Fibroblast of skin of left biceps (primary cell): ENCODE measurements at places on chromosomes 13 and 19.

GRCh38 chr13:50130123-50130946, 115.1 kb downstream of the KCNRG start:
- DNase-seq = no peak

GRCh38 chr13:97359181-97360057, 74.5 kb upstream of the RAP2A start:
- DNase-seq = peak; percentile 37

DNA sequence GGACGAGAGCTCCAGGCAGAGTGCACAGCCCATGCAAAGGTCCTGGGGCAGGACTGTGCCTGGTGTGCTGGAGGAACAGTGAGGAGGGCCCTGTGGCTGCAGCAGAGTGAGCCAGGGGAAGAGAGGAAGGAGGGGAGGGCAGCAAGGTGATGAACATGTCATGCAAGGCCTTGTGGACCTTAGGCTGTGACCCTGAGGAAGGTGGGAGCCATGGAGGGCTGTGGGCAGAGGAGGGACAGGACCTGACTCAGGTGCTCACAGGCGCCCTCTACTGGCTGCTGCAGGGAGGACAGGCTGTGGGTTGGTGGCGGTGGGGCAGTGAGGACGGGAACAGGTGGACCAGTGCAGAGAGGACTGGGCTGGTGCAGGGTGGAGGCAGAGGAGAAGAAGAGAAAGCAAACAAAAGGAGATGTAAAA, 170.3 kb downstream of the PTPRS start:
- no peak for DNase-seq

GRCh38 chr19:39827216-39827615, 6.7 kb downstream of the DYRK1B start:
- DNase-seq = no peak

DNA sequence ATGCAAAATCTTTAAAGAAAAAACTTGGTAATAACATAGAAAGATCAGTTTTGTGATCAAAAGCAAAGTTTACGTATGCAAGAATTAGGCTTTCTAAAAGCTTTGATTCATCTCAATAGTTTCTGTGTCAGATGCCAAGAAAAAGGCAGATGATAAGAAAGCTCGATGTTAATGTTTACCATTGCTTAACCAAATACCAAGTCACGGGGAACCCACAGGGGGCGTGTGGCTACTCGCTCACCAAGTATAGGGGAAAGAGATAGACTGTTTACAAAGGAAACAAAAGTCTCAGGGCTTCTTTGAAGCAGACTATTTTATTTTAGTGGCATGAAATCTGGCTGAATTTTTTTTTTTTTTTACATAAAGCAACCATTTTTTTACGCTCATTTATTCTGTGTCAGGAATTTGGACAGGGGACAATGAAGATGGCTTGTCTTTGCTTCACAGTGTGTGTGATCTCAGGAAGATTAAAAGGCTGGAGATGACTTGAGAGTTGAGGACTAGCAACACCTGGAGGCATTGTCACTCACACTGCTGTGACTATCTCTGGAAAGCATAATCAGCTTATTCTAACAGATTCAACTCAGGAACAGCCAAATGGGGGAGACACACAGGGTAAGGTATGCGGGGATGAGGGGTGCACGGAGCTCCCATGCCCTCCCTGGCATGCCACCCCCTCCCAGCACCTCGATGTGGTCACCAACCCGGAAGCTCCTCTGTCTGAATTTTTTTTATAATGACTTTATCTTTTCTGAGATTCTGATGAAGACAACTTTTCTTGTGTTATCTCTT, 24.9 kb downstream of the RCBTB1 start:
- DNase-seq = no peak

- DNase-seq = no peak
Measured at GRCh38 chr13:111612886-111613285, 292.4 kb downstream of the TEX29 start.

- DNase-seq = no peak
Measured at GRCh38 chr19:29967623-29968022, 25.6 kb downstream of the URI1 start.

DNA sequence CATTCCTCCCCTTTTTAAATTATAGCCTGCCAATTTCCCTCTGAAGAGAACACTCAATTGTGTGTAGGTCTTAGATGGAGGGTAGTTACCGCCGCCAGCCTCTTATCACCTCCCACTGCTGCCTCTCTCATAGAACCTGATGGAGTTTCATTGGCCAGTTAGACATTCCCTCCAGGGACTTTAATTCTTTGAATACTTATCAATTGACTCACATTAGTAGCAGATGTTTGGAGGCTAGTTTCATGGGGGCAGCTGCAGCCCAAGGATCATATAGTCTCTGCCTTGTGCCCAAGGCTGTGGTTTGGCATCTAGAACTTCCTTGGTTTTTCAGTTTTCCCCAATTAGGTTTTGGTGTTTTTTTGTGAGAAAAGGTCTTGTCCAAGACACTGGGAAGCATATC, 318.9 kb upstream of the HTR2A start:
- peak; percentile 64 for DNase-seq

DNA sequence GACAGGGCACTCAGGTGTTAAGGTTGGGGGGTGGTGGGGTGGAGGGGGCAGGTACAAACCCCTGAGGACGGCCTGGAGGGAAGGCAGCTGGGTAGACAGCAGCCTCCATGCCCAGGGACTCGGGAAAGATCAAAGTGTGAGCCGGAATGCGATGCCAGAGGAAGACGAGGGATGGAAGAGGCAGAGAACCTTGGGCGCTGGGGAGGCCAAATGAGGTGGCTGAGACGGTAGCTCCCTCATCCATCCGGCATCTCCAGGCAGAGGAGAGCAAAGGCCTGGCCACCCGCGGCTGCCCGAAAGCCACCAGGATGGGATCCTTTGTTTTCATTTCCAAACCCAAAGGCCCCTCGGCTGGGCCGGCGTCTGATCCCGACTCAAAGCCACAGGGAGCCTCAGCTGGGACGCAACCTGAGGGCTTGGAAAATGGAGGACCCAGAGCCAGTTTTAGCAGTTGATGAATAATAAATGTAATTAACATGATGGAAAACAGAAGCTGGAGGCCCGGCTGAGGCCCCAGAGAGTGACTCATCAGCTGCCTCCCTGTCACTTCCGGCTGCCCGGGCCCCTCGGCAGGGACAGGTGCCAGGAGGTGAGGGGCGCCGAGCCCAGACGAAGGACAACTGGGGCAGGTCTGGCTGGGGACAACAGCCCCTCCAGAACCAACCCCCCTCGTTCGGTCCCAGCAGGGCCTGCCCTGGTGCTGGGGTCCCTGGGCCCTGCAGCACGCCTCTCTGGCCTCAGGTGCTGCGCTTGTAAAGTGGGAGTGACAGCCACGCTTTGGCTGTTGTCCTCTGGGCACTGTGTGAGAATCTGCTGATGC, 61.6 kb downstream of the CEBPG start:
- no peak for DNase-seq

DNA sequence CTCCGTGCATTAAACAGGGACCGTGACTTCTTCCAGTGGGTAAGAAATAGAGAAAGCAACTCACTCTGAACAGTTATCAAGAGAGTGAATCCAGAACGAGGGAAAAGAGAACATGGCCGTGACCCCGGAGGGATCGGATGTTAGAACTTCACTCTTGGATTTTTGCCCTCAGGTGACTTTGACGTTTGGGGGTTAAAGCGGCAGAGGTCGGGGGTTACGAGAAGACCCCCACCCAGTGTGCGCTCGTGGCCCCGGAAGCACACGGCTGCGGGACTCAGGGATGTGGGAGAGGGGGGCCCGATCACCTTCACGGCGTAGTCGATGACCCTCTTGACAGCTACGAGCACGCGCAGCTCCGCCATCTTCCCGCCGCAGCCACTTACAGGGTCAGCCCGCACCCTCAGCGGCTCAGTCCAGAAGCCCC, at the start of gene ETFB:
ETFB (minus strand) TSS at position 424 of the 424 bp plus-strand sequence; CDS start at position 362, 62 bp downstream.
- no peak for DNase-seq

GRCh38 chr13:93771782-93772181, 545.2 kb downstream of the GPC6 start:
- DNase-seq = peak; percentile 26

DNA sequence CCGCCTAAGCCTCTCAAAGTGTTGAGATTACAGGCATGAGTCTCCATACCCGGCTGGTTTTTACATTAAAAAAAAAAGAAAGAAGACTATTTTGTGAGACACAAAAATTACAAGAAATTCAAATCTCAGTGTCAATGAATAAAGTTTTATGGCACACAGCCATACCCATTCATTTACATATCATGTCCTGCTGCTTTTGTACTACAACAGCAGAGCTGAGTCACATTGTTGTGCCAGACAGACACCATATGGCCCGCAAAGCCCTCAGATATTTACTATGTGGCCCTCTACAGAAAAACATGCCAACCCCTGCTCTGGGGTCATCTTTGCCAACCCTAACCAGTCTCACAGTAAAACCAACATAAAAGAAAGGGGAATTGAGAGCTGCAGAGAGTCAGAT, 5.3 kb downstream of the SMIM7 start:
- no peak for DNase-seq

DNA sequence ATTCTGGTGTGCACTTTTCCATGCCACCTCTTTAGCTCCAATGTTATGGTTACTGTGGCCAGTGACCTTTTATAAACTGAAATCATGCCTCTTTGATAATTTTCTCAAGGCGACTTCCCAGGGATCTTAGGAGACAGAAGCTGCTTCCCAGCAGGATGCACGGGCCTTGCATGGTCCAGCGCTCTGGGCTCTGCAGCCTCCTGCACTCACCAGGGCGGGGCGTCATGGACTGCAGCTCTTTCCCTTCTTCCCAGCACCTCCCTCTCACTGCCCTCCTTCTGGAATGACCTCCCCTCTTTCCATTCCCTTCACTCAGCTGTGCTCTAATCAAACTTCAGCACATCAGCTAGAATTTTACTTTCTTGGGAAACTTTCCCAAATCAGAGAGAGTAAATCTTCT, 318.3 kb downstream of the IRS2 start:
- DNase-seq = no peak

GRCh38 chr13:98599502-98600328, 22.8 kb upstream of the STK24 start:
- no peak for DNase-seq

- no peak for DNase-seq
Measured at GRCh38 chr13:50119591-50119990, 104.3 kb downstream of the KCNRG start.

- peak; percentile 6 for DNase-seq
Measured at GRCh38 chr13:77860507-77860981, 58.1 kb downstream of the EDNRB start.

DNA sequence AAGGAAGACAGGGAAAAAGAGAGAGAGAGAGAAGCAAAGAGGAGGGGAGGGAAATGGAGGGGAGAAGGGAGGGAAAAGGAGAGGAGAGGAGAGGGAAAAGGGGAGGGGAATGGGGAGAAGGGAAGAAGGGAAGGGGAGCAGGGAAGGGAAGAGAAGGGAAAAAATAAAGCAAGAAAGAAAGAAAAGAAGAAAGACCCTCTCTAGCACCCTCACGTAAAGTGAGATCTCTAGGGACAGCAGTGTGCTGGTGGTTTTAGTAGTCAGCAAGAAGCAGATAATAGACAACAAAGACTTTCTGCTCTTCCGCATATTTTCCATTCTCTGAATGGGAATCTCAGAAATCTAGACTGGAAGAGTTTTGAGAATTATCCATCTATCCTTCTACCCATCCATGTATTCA, 201.8 kb upstream of the RFC3 start:
- DNase-seq = no peak

- DNase-seq = no peak
Measured at GRCh38 chr13:102039264-102039663, 362.6 kb downstream of the FGF14 start.

- DNase-seq = peak; percentile 68
Measured at GRCh38 chr13:99320693-99321481, 13.7 kb upstream of the GPR183 start.

- DNase-seq = no peak
Measured at GRCh38 chr13:104597546-104598180, 1531.4 kb upstream of the SLC10A2 start.

GRCh38 chr13:107974409-107974808, 240.9 kb downstream of the LIG4 start:
- no peak for DNase-seq

- DNase-seq = no peak
Measured at GRCh38 chr19:4811328-4812131, 20.0 kb downstream of the TICAM1 start.

- no peak for DNase-seq
Measured at GRCh38 chr13:95781016-95781415, 104.1 kb downstream of the DNAJC3 start.

DNA sequence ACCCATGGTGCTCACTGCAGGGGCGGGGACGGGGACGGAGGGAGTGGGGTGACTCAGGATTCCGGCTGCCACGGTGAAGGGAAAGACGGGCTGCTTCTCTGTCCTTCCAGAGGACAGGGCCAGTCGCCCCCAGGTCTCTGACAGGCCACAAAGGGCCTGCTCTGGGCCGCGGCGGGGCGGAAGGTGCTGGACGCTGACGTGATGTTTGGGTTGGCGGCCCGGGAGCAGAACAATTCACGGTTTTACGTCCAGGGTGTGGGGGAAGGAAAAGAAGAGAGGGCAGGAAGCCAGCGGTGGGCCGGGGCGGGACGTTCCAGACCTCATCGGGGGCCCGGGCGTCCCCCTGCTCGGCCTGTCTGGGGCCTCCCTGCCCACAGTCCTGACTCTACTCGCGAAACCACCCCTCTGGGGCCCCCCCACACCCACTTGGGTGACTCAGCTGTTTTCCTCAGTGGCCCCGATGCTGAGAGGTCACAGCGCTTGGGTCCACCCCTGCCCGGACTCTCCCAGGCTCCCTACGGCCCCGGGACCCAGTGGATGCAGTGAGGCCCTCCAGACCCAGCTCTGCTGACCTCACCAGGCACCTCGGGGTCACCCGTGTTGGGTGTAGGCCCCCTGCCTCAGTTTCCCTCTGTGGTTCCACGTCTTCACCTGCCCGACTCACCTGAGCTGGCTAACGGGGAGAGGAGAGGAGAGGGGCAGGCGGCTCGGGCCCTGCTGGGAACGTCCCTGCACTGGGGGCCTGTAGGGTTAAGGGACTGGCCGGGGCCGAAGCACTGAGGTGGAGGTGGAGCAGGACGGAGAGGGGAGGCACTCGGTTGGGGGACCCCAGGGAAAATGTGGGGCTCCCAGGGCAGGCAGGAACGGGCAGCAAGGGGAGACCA, 29.2 kb downstream of the PIP5K1C start:
- DNase-seq = no peak

- DNase-seq = no peak
Measured at GRCh38 chr19:15444505-15445226, 5.1 kb downstream of the WIZ start.

DNA sequence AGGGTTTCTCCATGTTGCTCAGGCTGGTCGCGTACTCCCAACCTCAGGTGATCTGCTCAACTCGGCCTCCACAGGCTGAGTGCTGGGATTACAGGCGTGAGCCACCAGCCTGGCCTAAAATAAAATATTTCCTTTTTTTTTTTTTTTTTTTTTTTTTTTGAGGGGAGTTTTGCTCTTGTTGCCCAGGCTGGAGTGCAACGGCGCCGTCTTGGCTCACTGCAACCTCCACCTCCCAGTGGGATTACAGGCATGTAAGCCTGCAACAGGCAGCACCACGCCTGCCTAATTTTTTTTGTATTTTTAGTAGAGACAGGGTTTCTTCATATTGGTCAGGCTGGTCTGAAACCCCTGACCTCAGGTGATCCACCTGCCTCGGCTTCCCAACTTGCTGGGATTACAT, 4.9 kb downstream of the ZNF506 start:
- DNase-seq = no peak

DNA sequence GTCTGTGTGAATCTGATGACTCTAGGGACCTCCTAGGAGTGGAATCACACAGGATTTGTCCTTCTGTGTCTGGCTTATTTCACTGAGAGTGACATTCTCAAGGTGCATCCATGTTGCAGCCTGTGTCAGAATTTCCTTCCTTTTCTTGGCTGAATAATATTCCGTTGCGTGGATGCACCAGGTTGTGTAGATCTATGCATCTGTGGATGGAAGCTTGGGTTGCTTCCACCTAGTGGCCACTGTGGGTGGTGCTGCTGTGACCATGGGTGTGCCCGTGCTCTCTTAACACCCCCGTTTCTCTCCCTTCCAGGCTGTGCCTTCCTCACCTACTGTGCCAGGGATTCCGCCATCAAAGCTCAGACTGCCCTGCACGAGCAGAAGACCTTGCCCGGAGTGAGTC, 26.2 kb downstream of the CELF5 start:
- no peak for DNase-seq
